ENCODE measurements at places on chromosomes 6 and 20.

GRCh38 chr6:156804402-156804801 lies 27.2 kb downstream of the ARID1B start:
- no peak for DNase-seq

DNA sequence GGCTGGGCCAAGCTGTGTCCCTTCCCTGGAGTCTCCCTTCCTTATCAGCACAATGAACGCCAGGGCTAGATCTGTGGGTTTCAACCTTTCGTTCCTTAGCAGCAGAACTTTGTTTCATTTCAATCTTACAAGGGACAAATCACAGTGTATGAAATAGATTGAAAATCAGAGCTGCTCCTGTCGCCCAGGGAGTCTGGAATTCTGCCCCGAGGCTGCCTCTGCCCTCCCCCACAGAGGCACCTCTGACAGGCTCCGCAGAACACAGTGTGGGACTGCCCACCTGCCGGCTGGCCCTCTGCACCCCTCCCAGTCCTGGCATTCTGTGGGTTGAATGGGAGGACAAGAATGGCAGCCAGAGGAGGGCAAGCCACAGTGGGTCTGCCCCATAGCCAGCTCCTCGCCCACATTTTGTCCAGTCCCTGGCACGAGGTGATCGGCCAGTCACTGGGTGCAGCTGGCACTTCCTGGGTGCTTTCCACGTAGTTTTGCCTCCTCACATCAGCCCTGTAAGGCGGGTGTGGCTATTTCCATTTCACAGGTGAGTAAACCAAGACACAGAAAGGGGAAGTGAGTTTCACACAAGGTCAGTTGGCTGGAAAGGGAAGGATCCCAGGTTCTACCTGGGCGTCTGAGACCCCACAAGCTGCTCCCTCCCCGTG lies 26.1 kb downstream of the MANBAL start:
- DNase-seq: no peak

DNA sequence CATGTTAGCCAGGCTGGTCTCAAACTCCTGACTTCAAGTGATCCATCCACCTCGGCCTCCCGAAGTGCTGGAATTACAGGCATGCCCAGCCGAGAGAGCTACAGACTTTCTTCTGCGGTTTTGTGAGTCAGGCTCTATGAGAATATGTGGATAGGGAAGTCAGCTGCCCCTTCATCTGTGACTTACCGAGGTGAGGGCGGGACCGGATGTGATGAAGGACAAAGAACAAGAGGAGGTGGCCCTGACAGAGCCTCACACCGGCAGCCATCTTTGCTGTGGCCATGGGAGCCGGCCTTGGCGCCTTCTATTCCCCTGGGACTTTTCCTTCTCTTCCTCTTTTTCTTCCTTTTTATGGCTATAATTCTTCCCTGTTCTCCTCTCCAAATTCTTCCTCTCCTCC lies 67.0 kb downstream of the IYD start:
- DNase-seq: no peak

DNA sequence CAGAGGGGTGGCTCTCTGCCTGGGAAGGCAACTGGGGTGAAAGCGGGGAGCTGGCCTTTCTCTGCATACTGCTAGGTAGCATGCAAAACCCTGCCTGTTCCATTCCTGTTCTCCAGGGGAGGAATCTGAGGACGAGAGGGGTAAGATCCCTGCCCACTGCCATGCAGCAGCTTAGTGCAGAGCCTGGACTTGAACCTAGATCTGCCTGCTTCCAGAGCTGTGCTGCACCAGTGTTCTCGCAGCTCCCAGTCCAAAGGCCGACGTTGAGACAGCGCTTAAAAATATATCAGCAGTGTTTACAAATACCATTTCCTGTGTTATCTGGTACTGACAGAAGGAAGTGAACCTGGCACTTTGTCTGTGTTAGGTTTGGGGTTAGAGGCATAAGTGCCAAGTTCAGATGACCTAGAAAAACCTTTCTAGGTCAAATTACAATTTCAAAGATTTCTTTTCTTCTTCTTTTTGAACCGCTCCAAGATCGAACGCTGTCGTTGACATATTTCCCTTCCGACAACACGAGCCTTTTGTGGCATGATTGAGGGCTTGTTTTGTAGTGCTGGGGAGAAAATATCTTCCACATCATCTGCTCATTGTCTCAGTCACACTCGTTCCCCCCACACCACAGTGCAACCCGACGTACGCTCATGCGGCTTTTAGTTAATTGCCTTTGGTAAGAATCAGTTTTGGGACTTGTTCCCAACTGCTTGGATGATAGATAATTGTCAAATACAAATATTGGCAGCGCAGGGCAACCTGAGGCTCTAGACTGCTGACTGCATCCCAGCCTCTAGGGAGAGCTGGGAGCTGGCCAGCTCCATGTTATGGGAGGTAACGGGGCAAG lies 44.6 kb downstream of the TOX2 start:
- DNase-seq: no peak

- DNase-seq: no peak
Measured at GRCh38 chr6:90008189-90008907, 114.1 kb downstream of the GJA10 start.

DNA sequence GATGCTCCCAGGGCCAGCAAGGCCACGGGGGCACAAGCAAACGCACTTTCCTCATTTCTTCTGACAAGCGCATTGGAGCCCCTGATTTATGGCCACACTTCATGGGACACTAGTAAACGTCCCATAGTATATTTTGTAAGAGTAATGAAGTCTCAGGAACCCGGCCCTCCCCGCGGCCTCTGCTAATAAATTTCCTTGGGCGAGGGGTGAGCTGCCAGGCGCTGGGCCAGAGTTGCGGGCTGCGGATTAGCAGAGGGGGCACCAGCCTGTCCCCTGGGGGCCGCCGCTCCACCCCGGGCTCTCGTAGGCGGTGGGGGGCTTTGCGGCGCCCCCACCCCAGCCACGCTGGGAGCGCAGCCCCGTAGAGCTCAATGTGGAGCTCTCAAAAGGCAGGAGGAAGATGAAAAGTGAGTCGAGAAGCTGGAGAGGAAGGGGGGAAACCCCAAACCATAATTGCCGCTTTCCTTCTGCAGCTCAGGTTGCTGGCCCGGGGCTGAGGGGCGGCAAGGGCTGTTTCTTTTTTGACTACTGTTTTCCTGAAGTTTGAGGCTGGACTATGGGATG lies 173.6 kb downstream of the CDC5L start:
- DNase-seq: no peak

DNA sequence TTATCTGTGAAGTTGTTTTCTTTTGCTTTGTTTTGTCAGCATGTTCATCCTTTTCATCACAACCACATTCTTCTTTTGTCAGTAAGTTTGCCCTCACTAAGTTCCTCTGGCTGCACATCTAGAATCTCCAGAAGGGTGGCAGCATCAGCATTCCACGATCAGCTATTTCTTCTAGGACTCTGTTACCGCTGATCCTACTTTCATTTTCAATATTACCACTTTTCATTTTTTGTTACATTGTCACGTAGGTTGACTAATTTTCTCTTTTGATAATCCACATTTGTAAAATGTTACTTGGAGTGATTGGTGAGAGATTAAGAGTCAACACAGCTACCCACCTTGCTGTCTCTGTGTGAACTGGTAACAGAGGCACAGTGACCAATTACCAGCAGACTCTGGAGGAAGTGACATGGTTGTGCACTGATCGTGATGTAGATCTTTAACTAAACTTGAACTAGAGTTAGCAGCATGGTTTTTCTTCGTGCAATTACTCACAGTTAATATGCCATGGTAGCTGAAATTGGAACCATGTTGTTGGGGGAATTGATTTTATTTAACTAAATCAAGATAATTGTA lies 307.9 kb upstream of the SLC35B3 start:
- no peak for DNase-seq

DNA sequence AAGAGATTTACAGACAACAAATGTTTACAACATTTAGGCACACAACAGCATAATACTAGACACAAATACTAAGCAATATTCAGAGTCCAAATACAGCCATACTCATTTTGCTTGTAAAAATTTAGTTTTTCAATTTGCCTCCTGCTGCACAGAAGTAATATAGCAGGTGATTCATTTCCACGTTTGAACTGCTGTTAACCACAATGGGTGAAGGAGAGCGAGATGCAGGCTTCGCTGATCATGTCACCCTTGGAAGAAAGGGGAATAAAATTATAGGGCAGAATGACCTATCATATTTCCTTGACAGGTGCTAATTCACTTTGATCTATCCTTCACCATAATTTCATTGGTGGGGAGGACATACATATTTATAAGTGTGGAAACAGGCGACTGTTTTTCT lies 643.8 kb upstream of the AGPAT4 start:
- no peak for DNase-seq

DNA sequence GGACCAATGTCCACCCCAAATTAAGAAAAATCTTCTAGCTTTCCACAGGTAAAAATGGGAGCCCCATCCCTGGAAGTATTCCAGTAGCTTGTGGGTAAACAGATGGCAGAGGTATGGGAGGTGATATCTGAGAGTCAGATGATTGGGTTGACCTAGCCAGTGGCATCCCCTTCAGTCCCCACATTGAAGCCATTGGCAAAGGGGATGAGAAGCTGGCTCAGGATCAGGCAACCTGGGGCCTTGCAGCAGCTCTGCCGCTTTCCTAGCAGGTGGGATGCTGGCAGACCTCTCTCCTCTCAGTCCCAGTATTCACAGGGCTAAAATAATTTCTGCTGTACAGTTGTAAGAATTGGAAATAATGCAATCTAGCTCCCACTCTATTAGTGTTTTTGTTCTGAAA lies 108.9 kb upstream of the KCNG1 start:
- no peak for DNase-seq

DNA sequence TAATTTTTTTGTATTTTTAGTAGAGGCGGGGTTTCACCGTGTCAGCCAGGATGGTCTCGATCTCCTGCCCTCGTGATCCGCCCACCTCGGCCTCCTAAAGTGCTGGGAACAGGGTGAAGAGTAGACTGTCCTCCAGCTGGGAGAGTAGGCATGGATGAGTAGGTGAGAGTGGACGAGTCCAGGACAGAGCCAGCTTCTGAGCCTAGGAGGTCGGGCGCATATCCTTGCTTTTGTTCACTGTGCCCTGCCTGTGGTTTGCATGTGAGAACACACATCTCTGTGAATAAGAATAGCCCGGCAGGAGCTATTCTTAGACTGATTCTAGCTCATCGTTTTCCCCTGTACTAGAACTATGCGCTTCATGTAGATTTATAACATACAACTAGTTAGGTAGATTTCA lies 78.3 kb downstream of the RPP40 start:
- no peak for DNase-seq

DNA sequence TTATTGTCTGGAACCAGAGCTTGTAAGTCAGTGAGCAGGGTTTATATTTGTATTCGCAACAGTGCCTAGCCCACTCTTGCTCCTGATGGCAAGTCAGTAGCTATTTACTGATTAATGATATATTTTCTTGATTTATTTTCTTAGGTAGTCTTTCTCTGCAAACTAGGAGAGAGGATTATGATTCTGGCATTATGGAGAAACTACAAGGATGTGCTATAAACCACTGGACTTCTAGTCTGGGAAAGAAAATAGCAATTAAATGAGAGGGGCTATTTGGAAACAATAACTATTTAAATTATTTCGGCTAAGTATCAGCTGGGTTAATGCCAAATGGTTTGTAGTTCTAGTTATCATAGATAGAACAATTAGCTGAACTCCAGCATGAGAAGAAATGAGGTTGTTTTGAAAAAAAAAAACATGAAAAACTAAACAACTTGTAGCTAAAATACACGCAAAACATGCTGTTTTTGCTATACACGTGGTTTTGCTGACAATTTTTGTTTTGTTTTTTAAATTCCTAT lies 304.9 kb upstream of the TCF21 start:
- DNase-seq: no peak

All from WERI-Rb-1 (cell line).